ENCODE measurements at places on chromosomes 3 and 15.

GRCh38 chr15:26831951-26832350 lies 34.9 kb upstream of the GABRA5 start:
- DNase-seq: no peak

DNA sequence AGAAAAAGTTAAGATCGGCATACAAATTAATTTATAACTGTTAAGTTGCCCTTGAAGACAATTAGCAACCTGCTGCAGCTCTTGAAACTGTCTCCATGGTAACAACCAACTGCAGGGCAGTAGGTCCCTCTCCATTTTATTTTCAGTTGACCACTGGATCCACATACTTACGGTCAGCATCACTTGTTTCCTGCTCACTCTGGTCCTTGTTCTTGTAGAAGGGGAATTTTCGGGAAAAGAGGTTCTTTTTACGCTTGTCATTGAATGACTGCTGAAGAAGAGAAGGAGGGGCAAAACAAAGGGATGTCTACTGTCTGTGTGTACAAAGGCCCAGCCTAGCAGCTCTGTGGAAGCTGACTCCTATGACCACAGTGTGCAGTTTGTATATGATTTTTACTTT lies 46.8 kb upstream of the MELTF start:
- no peak for DNase-seq

DNA sequence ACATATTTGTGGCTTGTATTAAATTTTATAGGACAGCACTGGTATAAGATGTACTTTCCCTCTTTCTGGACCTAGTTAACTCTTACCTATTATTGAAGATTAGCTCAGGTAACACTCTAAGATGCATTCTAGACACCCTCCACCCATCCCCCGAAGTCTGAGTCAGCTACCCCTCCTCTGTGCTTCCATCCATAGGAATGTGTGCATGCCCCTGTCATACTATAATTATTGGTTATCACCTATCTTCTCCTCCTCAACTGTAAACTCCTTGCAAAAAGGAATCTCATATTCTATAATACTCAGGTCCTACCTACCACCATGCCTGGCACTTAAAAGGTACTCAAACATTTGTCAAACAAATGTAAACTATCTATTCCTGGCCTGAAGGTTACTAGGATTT lies 3.0 kb downstream of the PEAK1 start:
- no peak for DNase-seq

GRCh38 chr3:12816521-12817342 lies 20.3 kb downstream of the CAND2 start:
- DNase-seq: no peak

GRCh38 chr3:30241721-30242120 lies 364.7 kb upstream of the TGFBR2 start:
- no peak for DNase-seq

- peak; percentile 34 for DNase-seq
Observed at GRCh38 chr3:187292631-187293515, 1.3 kb upstream of the MASP1 start.

DNA sequence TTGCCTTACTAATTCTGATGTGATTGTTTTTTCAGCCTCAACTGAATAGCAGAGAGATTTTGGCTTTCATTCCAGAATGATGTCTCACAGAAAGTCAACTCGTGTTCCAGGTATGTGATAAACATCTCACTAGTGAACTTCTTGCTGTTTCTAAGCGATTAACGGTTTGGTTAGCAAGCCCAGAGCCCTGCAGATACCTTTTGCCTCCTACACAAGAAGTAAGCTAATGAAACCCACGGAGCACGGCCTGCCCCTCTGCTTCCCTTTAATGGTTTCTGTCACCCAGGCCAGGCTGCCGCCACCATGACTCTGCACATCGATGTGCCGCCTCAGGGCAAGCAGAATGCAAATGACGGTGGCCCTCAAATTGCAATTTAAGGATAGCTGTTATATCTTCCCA lies 155.9 kb upstream of the ICE2 start:
- peak; percentile 46 for DNase-seq

GRCh38 chr3:128100161-128100560 lies 23.5 kb downstream of the RUVBL1 start:
- no peak for DNase-seq

GRCh38 chr15:87489902-87490665 lies 766.5 kb downstream of the NTRK3 start:
- peak; percentile 7 for DNase-seq

- no peak for DNase-seq
Observed at GRCh38 chr3:108092501-108092900, 1.7 kb upstream of the CD47 start.

DNA sequence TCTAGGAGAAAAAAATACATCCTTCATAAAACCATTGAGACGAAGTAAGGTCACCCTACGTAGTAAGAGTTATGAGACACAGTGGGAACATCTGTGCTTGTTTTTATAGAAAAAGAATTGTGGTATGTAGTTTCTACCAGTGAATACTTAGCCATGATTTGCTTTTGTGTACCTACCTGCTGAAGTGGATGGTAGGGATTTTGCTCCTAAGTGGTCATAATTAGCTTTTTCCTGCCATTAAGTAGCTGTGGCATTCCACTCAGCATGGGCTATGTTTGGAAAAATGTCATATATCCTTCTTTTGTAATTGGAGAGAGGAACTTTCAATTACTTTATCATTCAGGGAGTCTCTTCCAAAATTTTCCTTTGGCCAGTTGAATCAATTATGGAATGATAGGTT lies 63.7 kb downstream of the CHD2 start:
- no peak for DNase-seq

DNA sequence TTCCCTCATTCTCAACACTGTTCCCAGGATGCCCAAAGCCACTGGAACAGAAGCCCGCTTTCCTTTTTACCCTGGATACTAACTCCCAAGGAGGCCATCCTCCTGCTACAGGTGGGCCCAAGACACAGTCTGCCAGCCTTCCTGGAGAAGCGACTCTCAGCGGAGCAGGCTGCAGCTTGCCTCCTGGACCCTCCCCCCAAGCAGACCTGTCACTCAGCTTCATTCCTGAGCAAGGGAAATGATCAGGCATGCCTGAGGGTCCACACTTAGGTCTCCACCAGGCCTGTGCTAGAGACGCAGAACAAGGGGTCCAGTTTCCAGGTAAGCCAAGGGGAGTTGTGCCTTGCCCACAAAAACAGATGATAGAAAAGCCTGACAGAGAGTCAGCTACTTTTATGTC lies 62.8 kb downstream of the SLCO2A1 start:
- no peak for DNase-seq

DNA sequence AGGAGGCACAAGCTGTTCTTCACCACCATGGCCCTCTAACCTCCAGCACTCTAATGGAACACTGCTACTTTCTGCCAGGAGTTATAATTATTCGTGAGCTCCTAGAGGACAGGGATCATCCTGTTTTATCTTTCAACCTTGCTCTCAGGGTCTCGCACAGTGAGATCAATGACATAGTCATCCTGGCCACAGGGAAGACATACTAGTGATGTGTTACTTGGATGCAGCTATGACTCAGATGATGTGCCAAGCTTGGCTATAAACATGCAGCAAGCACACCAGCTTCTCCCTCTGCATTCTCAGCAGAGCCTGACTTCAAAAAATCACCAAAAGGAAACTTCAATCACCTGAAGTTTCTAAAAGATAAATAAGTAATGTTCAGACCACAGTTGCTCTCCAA lies 203.8 kb upstream of the HES1 start:
- no peak for DNase-seq

- DNase-seq: peak; percentile 58
Observed at GRCh38 chr3:169041677-169042171, 621.8 kb downstream of the MECOM start.

DNA sequence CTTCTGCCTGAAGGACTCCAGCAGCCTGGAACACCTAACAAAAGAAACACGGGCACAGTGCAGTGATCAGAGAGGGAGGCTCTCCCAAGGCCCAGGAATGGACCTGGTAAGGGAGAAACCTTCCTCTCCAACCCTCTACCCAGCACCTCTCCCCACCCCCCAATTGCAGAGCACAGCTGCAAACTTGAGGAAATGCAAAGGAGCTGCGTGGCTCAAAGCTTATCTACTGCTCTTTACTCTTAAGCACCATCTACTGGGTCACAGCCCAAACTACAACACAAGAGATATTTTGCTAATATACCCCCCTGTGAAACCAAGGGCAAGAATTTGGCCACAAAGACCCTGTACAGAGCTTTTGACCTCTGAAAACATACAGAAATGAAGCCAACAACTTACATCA lies 328.3 kb downstream of the OXSM start:
- no peak for DNase-seq

DNA sequence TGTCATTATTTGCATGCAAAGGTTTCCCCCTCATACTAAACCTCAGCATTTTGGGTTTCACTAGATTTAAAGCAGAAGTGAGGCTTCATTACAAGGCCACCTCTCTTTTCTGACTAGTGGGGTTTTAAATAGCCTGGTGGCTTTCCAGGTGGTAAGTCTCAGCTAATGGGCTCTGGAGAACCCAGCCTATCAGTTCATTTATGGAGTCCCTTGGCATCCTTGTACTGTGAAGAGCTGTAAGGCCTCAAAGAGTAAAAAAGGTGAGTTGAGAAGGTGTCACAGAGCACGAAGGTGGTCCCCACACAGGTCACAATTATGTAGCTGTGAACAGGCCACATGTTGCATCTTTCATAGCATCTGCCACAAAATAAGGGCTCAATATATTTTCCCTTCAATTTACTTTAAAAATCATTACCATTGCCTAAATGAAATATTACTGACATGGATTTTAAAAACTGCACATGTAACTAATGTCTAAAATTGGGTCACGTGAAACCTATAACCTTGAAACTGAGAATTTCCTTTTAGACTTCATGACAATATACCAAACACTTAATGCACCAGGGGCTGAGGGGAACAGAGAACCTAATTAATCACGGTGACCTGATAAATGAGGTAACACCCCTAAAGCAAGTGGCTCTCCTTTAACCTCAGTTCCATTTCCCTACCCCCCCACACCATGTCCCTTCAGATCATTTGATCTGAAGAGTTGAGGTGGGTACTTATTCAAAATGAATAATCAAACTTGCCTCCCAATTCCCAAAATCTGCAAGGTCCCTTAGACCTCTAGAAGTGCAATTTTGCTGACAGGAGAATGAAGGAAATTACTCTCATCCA lies 1.3 kb downstream of the NGLY1 start:
- no peak for DNase-seq

DNA sequence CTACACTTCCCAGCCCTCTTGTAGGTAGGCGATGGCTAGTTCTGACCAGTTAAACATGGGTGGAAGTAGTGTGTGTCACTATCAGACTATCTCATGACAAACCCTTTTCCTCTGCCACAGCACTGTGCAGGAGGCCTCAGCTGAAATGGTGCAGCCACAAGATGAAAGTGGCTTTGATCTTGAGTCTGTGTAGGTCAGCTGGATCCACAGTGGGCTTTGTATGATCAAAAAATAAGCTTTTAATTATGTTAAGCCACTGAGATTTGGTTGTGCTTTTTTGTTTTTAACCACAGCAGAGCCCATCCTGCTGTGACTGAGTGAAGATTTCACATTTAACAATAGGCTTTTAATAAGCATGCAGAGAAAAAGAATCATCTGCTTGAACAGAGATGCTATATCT lies 19.7 kb downstream of the RCN2 start:
- no peak for DNase-seq

GRCh38 chr3:71806736-71807135 lies 21.8 kb upstream of the PROK2 start:
- DNase-seq: no peak

Data from fibroblast of upper back skin (primary cell).